ENCODE measurements at places on chromosomes 7 and 10.

GRCh38 chr7:136687693-136688322 is 180.6 kb upstream of the CHRM2 start:
- DNase-seq: no peak

- DNase-seq: no peak
Measured at GRCh38 chr10:116974456-116975005, 30.5 kb downstream of the SHTN1 start.

GRCh38 chr10:86099542-86100334 is 266.9 kb downstream of the GRID1 start:
- DNase-seq: no peak

GRCh38 chr7:13829231-13829630 is 160.2 kb downstream of the ETV1 start:
- no peak for DNase-seq
